CD8-positive, alpha-beta memory T cell (primary cell): ENCODE measurements at places on chromosomes 4 and X. TPM values are rescaled to one million over a fixed set of nuclear protein-coding genes. Genes with fewer than 3 reads are reported as not detected.

PAGE2 gene
- not detected for total RNA-seq

CHM gene
- total RNA-seq, result 13.2 TPM

APEX2 gene
- total RNA-seq, result 42.8 TPM

CXCL11 gene
- 0.18 TPM for total RNA-seq

OPHN1 gene
- not detected for total RNA-seq

XAGE1B gene
- not detected for total RNA-seq

UBA1 gene
- 225 TPM for total RNA-seq

MSX1 gene
- total RNA-seq, result 0.24 TPM

KLF8 gene
- total RNA-seq, result 1.5 TPM

GC gene
- total RNA-seq, result not detected

- no peak for DNase-seq
Measured at GRCh38 chr4:94931626-94932025, 173.9 kb downstream of the BMPR1B start.

GRCh38 chrX:78019586-78020483, 50.4 kb upstream of the PGAM4 start:
- DNase-seq, result no peak

GRCh38 chr4:8699479-8700145, 107.0 kb downstream of the CPZ start:
- DNase-seq, result no peak

DNA sequence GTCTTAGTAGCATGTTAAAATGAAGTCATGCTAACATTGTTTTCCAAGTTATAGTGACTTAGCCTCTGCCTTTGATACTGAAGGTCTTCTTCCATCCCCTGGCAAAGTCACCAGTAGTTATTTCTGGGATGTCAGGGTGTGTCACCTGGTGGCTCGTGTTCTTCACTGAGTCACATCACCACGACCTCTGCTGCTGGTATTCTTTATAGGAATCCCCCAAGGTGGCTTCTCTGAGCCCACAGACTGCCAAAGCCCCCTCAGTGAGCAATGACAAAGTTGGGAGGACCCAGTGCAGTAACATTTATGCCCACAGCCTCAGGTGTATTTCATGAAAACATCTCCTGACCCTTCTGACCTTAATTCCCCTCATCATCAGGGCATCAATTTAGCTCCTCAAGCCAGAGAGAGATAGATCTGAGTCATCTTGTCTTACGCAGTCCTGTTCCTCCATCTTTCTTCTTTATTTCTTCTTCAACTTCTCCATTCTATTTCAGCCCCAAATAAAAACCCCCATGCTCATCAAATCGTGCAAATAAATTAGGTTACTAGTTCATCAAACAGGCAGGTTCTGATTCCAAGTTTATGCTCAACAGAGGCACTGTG, 29.3 kb upstream of the GPRIN3 start:
- DNase-seq, result no peak

- DNase-seq, result no peak
Measured at GRCh38 chrX:107935664-107936433, 46.3 kb downstream of the TEX13B start.

GRCh38 chr4:1870328-1870577, 940 bp upstream of the NSD2 start:
- peak; percentile 86 for DNase-seq

DNA sequence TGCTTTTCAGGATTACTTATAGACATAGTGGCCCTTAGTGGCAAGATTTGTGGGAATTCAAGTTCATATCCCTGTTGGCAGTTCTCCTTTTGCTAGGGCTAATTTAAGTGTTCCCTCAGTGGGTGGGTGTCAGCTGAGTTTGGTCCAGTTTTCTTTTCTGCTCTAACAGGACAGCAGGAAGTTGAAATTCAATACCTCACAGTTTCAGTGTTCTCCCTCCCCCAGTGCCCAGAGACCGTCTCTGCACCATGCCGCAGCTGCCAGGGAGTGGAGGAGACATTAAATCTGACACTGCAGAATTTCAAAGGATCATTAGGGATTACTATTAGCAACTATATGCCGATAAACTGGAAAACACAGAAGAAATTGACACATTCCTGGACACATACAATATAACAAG, 50.7 kb downstream of the UBE2NL start:
- no peak for DNase-seq

DNA sequence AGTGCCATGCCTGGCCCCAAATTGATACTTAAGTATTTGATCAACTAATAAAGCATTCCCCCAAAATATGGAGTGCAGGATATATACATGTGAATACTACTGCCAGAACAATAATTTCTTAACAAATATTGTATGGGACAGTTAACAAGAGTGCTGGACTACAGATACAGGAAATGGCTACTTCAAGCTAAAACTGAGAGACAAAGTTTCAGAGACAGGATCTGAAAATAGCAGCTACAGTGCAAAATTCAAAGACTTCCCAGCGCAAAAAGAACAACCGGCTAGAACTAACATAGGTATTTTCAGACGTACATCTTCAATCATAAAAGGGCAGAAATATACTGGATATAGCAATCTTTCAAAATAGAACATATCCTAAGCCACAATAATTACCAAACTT, 6.3 kb downstream of the ATRX start:
- DNase-seq, result no peak

DNA sequence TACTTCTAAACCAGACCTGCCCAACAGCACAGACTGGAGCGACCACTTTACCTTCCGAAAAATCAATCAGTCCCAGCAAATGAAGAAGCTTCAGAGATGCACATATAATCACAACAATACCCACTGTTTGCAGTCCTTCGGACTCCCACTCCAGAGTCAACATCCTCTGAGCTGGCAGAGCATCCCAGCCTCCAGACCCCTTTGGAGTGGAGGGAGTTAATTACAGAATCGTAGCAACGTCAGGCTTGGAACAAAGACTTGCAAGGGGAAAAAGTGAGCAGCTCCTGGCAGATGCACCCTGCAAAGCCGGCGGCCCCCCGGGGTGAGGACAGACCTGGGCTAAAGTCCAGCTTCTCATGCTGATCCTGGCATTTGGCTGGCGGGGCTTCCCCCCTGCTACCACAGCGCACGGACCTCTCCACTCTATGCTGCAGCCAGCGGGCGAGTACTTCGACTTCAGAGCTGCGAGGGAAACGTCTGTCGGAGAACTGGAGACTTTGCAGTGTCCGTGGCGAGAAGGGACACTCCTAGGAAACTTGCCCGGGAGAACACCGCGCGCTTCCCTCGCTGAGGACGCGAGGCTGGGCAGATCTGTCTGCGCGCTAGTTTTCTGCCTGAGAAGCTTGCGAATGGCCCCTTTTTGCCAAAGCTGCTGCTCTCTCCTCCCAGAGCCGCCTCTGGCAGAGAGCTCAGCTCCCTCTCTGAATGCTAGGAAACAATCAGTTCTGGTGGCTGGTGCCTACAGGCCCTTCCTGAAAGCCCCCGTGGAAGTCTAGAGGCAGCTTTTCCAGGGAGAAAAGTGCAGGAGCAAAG, 283.7 kb downstream of the PACRGL start:
- no peak for DNase-seq

- DNase-seq, result no peak
Measured at GRCh38 chr4:119284876-119285780, 36.8 kb downstream of the FABP2 start.

- DNase-seq, result no peak
Measured at GRCh38 chr4:73976716-73977115, 5.1 kb downstream of the PF4 start.

- no peak for DNase-seq
Measured at GRCh38 chrX:13411496-13412207, 91.8 kb upstream of the ATXN3L start.

- DNase-seq, result no peak
Measured at GRCh38 chr4:19319607-19320006, 932.1 kb upstream of the SLIT2 start.

- no peak for DNase-seq
Measured at GRCh38 chr4:84786478-84786877, 180.0 kb downstream of the WDFY3 start.

- DNase-seq, result no peak
Measured at GRCh38 chr4:20433097-20433705, 181.5 kb downstream of the SLIT2 start.

DNA sequence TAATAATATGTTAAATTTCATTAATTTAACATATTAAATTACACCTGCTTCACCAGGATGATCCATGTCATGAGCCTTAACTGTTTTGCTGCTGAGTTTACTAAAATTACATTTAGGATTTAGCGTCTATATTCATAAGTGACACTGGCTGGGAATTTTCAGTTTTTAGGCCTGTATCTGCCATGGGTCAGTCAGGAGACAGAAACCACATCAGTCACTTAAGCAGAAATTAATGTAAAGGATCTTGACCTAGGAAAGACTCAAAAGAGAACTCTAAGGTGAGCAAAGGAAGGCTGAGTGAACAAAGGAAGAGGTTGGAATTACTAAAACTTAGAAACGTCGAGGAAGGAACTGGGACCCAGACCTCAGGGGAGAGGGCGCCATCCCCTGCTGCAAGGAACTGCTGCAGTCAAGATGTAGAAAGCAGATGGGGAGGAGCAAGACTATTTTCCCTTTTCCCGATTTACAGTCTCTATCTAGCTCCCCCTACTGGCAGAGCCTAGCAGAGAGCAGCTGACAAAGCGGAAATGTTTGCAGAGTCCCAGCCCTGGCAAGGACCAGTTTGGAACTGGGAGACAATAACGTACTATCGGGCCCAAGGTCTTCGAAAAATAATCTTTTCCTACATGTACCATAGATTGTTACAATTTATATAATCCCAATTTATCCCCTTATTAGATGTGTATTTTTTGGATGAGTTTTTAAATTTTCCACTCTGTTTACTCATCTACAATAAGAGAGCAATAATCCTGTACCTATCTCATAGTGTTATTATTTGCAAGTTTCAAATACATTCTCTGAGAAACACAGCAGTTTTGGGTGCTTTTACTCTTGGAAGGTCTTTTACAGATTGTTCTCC, 22.6 kb upstream of the RBBP7 start:
- DNase-seq, result peak; percentile 34

GRCh38 chr4:55876387-55876786, 22.9 kb downstream of the EXOC1 start:
- no peak for DNase-seq

DNA sequence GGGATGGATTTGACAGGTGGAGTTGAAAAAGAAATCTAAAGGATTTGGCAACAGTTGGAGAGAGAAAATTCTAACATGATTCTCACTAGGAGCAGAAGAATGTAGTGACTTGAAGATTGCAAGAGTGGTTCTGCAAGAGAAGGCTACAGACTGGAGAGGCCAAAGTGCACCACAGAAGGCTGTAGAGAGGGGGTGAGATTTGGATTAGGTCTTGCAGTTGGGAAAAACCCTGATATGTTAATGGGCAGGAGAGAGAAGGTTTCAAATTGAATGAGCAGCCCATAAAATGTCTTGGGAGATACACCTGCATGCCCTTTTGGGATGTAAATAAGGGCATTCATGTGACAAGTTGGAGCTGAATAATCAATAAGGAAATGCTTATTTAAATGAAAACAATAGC, 14.7 kb upstream of the VEGFD start:
- no peak for DNase-seq

DNA sequence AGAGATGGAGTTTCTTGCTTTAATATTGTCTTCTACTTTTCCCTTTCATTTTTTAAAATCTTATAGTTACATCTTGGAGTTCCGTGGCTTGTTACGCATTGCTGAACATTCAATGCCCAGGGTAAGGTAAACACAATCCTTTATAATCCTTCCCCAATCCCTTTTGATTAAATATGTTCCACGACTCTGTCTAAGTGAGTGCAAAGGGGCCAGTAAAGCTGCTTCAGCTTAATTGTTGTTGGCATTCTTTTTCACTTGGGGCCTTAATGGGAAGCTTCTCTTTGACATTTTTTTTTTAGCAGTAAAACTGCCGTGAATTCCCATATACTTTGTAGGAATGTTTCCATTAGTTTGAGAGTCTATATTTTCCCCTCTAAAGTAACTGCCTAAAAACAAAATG, 1028.1 kb downstream of the C4orf33 start:
- DNase-seq, result no peak

GRCh38 chr4:169841776-169842175, 84.0 kb upstream of the HPF1 start:
- no peak for DNase-seq

DNA sequence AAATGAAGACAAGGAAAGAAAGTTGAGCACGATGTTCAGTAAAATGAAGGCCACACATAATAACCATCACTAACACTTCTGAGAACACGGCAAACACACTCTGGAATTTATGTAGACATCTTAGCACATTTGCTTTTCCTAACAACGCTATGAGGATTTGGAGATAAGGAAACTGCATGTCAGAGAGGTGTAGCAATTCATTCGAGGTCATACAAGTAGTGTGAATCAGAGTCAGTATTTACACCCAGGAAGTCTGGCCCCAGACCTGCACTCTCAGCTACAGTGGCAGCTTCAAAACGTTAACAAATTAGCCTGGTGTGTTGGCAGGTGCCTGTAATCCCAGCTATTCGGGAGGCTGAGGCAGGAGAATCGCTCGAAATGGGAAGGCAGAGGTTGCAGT, 253.4 kb downstream of the PDGFC start:
- no peak for DNase-seq

- no peak for DNase-seq
Measured at GRCh38 chrX:40660381-40660780, 13.0 kb upstream of the CXorf38 start.

- DNase-seq, result no peak
Measured at GRCh38 chr4:36676139-36677050, 395.0 kb downstream of the DTHD1 start.

GRCh38 chr4:137892134-137892533, 350.0 kb downstream of the SLC7A11 start:
- DNase-seq, result no peak

- DNase-seq, result no peak
Measured at GRCh38 chr4:42148425-42148824, 4.0 kb downstream of the BEND4 start.

DNA sequence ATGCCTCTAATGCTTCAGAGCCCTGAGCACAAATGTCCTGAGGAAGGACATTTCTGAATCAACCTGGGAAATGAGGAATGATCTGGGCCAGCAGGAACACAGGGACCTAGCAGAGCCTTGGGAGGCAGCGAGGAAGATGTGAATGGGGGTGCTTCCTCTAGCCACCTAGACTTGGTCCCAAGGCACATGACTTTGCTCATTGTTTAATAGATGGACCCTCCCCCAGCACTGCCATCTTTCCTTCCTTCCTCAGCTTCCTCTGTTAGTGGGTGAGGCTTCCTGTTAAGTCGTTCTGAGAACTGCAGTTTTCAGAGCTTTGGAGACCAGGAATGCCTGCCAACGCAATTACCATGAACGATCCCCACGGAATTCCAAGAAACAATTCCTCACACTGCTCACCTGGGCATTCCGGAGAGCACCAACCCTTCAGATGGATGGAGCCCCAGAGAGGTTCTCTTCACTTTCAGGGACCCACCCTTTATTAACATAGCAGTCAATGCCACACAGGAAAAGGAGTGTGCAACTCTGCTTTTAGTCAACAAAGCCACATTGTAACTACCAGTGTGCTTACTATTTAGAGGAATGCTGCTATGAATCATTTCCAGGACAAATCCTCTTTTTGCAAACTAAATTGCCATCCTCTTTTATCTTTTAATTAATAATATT, 48.5 kb upstream of the STIM2 start:
- DNase-seq, result no peak

- no peak for DNase-seq
Measured at GRCh38 chr4:167032871-167033270, 201.4 kb downstream of the SPOCK3 start.
